ENCODE measurements at places on chromosomes 11 and 22. TPM values are rescaled to one million over a fixed set of nuclear protein-coding genes. Genes with fewer than 3 reads are reported as not detected.

Gene MEI1
- 0.75 TPM for total RNA-seq

Gene OR8D1
- not detected for total RNA-seq

Gene RBMXL2
- not detected for total RNA-seq

Gene CWF19L2
- total RNA-seq = 18.6 TPM

Gene PNPLA3
- total RNA-seq = 16.9 TPM

Gene OR5P2
- total RNA-seq = not detected

Gene C22orf15
- total RNA-seq = not detected

Gene TYR
- not detected for total RNA-seq
